ENCODE measurements at places on chromosomes 6 and 20.

DNA sequence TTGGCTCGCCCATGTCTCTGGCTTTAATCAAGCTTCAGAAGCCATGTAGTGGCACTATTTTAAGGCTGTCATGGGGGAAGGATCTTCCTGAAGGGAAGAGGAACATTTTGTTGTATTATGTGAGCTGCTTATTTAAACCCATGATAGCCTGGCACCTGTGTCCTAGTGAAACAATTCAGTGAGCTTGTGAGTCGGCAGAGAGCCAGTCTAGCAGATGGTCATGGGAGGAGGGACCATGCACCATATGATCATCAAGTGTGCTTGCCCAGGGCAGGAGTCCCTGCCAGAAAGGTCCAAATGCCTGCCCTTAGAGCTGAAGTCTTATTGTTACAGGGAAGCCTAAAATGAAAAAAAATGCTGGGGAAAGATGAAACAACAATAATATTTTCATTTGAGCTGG lies 132.9 kb downstream of the PRDM13 start:
- DNase-seq = peak; percentile 68

GRCh38 chr6:40425192-40425919 lies 161.8 kb downstream of the LRFN2 start:
- DNase-seq = peak; percentile 31

DNA sequence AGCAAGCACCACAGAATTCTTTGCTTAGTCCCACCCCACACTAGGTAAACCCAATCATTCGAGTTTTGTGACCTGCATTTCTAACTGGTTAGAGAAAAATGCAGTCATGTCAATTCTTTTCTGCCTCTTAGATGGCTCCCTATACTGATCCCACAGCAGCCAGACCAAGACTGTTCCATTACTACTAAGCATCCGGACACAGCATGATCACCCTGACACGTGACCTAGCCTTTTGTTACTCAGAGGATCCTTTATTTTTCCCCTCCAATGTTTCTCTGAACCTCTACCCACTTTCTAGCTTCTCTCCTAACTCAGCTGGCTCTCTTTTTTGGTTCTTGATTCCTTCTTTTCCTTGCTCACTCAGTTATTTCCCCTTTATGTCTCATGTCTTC lies 87.9 kb downstream of the PDE10A start:
- no peak for DNase-seq

GRCh38 chr6:136923116-136923953 lies 1.2 kb downstream of the SLC35D3 start:
- no peak for DNase-seq

DNA sequence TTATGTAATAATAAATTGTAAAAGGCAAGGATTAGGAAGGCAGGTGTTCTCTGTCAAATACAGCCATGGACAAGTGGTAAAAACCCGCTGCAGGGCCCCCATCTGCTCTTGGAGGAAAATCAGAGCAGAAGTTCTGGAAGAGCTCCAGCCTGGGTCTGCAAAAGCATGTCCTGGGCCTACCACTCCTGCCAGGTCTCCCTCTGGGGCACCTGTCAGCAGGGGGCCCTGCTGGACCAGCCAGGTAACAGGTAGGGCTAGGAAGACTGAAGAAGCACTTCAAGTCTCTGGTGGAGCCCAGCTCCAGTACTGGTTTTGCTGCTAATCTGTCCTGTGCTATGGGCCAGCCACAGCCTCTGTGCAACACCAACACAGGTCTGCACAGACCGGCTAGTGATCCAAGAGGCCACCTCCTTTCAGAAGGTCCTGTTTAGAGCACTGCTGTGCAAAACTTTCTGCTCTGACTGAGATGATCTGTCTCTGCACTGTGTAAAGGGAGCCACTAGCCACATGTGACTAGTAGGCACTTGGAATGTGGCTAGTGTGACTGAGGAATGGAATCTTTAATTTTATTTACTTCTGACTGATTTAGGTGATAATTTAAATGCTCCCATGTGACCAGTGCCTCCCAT lies 30.2 kb downstream of the RRBP1 start:
- peak; percentile 8 for DNase-seq

- DNase-seq = no peak
These were observed 115.0 kb upstream of the CHD6 start for GRCh38 chr20:41733151-41733550.

- no peak for DNase-seq
These were observed 682.0 kb downstream of the GRIK2 start for GRCh38 chr6:102075539-102075938.

DNA sequence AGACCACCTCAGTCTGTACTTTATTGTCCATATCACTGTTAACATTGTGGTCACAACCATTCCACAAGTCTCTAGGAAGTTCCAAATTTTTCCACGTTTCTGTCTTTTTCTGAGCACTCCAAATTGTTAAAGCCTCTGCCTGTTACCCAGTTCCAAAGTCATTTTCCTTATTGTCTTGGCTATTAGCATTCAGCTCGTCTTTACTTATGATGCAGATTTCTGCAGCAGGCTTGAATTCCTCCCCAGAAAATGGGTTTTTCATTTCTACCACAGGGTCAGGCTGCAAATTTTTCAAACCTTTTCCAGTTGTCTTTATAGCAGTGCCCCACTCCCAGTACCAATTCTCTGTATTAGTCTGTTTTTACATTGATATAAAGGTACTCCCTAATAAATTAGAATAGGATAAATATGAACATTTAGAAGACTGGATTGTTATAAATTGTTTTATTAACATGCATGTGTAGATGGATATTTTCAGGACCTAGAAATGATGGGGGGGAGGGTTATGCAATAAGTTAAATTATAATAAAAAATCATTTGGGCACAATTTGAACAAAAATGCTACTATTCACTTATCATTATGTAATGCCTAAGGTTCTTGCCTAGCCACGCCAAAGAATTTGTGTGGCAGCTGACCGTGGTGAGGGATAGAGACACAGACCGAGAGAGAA lies 595.3 kb upstream of the ADGRB3 start:
- DNase-seq = no peak
